ENCODE measurements at places on chromosomes 3 and 15. TPM values are rescaled to one million over a fixed set of nuclear protein-coding genes. Genes with fewer than 3 reads are reported as not detected.
A peak's percentile ranks its signal among the peaks of the same experiment; 100 is the strongest.

DNA sequence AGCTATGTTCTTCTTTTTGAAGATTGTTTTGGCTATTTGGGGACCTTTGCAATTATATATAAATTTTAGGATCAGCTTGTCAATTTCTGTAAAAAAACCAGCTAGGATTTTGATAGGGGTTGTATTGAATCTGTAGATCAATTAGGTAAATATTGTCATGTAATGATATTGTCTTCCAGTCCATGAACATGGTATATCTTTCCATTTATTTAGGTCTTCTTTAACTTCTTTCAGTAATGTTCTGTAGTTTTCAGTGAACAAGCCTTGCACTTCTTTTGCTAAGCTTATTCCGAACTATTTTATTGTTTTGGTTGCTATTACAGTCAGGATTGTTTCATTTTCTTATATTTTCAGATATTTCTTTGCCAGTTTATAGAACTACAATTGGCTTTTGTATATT is 175.8 kb upstream of the RARB start:
- no peak for DNase-seq

- no peak for DNase-seq
Measured at GRCh38 chr3:177179281-177180067, 17.8 kb downstream of the TBL1XR1 start.

DNA sequence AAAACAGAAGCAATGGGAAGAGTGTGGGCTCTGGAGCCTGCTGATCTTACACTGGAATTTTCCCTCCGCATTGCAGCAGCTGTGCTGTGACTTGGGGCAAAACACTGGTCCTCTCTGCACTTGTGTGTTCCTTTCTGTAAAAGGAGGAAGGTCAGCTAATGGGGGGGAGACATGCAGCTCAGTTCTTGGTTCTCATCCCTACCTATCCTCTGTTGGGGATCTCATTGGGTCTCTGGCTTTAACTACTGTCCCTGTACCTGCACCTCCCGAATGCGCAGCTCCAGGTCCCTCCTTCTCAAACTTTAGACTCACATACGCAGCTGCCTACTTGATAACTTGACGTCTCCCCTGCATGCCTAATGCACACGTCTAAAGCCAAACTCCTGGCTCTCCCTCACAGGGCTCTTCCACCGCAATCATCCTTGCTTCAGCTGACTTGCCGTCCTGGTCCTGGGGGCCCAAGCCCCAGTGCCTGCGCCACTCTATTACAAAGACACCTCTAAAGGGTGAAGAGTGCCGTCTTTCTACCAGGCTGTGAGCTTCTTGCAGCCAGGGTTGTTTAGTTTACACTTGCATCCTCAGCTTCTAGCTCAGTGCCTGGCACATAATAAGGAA is 5.9 kb upstream of the TMEM44 start:
- DNase-seq: no peak

DNA sequence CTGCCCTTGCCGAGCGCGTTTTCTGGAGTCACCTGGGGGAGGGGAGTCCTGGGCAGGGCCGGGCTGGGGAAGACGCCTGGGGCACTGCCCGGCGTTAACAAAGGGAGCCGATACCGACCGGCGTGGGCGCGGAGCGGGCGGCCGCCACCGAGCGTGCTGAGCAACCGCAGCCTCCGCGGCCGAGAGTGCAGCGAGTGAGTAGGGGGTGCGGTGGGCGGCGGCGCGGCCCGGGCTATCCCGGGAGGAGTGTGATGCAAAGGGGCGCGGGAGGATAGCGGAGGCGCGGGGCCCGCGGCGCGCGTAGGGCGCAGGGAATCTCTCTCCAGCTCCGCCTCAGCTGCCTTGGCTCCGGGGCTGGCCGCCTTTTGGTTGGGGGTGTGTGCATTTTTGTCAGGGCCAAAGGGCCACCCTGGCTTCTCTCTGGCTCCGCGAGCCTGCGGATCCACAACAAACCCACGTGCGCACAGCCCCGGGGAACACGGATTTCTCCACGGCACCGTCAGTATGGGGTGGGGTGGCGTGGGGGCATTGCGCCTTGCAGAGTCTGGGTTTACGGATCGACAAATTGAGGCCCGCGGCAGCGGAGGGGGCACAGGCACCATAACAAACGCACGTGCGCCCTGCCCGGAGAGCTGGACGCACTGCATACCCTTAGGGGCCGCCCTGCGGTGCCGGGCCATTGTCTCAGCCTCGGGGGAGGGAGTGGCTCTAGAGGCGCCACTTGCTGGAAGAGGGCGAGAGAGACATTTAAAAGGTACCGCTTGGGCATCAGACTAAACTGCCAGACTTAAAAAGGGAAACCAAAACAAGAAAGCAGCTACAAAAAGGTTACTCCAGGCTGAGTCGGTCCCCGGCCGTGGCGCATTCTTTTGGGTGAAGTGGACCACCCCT is 560 bp downstream of the ST6GAL1 start:
- DNase-seq: peak; percentile 90

- no peak for DNase-seq
Measured at GRCh38 chr3:15750879-15751278, 46.9 kb downstream of the ANKRD28 start.

GRCh38 chr15:100834731-100835130 is 44.9 kb upstream of the ALDH1A3 start:
- DNase-seq: no peak

DNA sequence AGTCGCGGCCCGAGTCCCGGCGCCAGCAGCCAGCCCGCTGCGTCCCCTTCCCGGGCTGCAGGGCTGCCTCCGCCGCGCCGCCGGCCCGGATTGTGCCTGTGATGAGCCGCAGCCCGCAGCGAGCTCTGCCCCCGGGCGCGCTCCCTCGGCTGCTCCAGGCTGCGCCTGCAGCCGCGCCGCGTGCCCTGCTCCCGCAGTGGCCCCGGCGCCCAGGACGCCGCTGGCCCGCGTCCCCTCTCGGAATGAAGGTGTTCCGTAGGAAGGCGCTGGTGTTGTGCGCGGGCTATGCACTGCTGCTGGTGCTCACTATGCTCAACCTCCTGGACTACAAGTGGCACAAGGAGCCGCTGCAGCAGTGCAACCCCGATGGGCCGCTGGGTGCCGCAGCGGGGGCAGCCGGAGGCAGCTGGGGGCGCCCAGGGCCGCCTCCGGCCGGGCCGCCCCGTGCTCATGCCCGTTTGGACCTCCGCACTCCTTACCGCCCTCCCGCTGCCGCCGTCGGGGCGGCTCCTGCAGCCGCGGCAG is 1.2 kb downstream of the CHST2 start:
- DNase-seq: peak; percentile 81

- DNase-seq: no peak
Measured at GRCh38 chr3:14460342-14461005, 58.1 kb downstream of the SLC6A6 start.

- no peak for DNase-seq
Measured at GRCh38 chr3:156825795-156826143, 384 bp upstream of the LEKR1 start.

DNA sequence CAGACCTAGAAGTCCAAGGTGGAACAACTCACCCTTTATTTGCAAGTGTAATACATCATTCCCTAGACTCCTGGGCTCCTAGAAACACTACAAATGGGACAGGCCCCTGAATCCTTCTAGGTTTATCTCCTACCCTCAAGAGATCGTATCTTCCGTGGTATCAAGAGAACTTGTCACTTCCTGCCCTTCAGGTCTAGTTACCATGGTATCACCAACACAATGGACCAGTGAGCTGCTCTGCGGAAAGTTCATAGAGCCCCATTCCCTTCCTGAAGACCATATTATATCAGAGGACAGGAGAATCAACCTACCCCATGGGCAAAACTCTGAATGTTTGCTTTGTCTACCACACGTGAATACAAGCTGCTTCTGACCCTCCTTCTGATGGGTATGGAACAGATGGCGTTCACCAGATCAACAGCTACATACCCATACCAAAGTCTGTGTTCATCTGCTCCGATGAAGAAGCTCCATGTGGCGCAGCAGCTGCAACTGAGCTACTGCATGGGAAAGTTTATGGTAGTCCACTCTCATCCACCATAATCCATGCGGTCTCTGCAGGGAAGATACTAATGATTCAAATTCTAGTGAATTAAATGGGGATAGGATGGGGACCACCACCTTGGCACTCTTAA is 84.6 kb upstream of the KLF13 start:
- no peak for DNase-seq

DNA sequence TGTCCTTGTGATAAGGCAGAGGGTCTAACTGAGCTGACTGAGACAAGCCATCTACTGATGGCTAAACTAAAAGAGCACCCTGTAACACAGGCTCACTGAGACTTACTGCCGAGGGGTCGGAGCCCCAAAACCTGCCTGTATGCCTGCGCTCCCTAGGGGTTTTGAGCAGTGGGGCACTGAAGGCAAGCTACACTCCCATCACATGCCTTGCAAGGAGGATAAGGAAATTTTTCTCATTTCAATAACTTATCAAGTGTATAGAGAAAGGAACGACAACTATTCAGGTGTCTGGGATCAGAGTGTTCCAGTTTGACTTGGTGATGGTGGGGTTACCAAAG is 292.2 kb downstream of the EPHA6 start:
- DNase-seq: no peak

DNA sequence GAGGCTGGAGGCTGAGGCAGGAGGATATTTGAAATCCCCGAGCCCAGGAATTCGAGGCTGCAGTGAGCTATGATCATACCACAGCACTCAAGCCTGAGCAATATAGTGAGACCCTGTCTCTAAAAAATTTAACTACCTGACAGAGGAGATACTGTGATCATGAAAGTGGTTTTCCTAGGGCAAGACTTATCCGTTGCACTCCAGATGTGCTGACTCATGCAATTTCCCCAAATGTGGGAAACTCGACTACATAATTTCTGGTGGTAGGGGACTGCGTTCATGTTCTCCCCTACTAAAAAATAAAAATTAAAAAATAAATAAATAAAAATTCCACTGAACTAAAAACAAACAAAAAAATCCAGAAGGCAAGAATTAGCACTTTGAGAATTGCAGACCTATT is 271.7 kb downstream of the SHQ1 start:
- DNase-seq: no peak

- no peak for DNase-seq
Measured at GRCh38 chr15:70556779-70557178, 206.6 kb downstream of the UACA start.

DNA sequence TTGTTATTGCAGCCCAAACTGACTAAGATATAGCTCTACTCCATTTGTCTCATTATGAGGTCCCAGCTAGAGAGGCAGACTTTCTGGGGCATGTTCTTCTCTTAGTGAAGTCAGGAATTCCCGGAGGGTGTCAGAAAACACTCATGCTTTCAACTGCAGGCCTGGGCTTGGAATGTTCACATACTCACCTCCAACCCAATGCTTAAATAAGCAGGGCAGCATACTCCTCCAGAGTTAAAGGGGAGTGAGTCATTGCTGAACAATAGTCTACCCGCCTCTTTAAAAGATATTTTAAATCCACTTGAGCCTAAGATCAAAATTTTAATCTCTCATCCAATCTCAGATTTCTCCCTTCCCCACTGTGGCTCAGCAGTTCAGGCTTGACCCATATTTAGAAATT is 167.8 kb upstream of the DPH6 start:
- DNase-seq: no peak

DNA sequence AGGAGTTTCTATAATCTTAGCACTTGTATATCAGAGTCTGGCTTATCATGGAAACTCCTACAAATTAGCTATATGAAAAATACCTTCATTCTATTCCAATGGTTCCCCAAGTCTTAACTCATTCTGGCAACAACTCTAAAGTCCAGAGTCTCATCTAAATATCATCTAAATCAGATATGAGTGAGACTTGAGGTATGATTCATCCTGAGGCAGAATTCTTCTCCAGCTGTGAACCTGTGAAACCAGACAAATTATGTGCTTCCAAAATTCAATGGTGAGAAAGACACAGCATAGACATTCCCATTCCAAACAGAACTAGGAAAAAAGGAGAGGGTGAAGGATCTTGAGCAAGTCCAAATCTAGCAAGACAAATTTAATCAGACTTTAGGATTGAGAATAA is 138.8 kb downstream of the THRB start:
- no peak for DNase-seq

The SPTSSB gene
- total RNA-seq: 0.31 TPM

The GNAT1 gene
- not detected for total RNA-seq

The PTPRG gene
- 81.5 TPM for total RNA-seq

The VIPR1 gene
- total RNA-seq: 2.2 TPM

The ISL2 gene
- total RNA-seq: not detected

The AADACL2 gene
- not detected for total RNA-seq

The PDCD10 gene
- 53.3 TPM for total RNA-seq

The THAP10 gene
- total RNA-seq: 4.8 TPM

All from H7 (cell line).